ENCODE measurements at places on chromosomes 5 and 9.

GRCh38 chr5:163631856-163632255 lies 126.4 kb downstream of the MAT2B start:
- DNase-seq: no peak

DNA sequence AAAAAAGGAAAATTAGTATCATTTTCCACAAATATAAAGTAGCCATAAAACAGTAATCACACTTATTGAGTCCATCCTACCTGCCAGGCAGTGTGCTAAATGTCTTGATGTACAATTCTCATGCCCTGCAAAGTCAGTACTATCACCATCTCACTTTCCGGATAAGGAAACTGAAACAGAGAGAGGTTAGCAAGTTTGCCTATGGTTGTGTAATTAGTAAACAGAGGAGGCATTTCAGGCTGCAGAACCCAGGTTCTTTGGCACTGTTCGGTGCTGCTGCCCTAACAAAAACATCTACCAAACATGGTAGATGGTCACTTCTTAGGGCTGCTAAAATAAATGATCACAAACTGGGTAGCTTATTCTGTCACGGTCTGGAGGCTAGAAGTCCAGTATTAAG lies 22.6 kb downstream of the PLAC8L1 start:
- DNase-seq: no peak

- DNase-seq: no peak
Observed at GRCh38 chr5:6717247-6717646, 4.0 kb downstream of the TENT4A start.

- DNase-seq: no peak
Observed at GRCh38 chr9:136187197-136187596, 17.7 kb downstream of the LHX3 start.

DNA sequence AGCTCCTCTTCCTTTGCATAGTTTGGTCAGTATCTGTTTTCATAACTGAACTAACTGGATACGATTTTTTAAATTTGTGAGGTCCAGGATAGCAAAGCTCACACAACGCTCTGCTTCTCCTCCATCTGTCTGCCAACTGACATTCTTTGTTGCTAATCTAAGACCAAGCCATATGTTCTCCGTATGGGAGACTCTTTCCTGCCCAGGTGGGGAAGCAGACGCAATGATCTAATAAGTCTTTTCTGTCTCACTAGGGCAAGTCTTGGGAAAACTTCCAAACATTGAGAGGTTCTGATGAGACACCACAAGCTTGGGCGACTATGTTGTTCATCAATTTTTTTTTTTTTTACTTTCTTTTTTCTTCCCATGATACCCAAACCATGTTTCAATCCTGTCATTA lies 558.5 kb downstream of the EFNA5 start:
- no peak for DNase-seq

DNA sequence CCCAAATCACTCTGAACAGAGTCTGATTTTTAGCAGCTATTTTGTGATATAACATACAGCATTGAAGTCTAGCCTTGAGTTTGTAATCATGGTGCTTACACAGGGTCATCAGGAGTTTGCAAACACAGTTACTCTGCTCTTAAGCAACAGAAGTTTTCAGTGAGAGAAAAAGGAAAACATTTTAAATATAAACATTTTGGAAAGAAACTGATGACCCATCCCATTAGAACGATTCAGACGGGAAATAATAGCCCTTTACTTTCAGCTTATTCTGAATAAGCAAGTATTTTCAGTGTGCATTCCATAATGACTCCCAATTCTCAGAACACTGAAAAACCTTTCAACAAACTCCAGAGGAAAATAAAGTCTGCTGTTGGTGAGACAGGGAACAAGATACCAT lies 46.7 kb upstream of the TMC1 start:
- no peak for DNase-seq

GRCh38 chr5:76625087-76625815 lies 2.0 kb upstream of the F2RL2 start:
- DNase-seq: no peak

DNA sequence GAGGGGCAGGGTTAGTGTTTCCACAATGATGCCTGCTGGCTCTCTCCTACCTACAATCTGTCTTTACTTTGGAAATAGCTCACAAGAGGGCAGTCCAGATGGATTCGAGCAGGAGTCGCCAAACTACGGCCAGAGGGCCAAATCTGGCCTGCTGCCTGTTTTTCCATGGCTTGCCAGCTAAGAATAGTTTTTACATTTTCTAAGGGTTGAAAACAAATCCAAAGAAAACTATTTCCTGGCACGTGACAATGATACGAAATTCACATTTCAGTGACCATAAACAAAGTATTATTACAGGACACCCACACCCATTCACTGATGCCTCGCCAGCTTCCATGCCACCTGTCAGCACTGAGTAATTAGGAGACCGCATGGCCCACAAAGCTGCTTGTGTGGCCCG lies 162.9 kb upstream of the WWC1 start:
- no peak for DNase-seq

GRCh38 chr5:1330847-1331831 lies 13.8 kb downstream of the CLPTM1L start:
- DNase-seq: no peak

DNA sequence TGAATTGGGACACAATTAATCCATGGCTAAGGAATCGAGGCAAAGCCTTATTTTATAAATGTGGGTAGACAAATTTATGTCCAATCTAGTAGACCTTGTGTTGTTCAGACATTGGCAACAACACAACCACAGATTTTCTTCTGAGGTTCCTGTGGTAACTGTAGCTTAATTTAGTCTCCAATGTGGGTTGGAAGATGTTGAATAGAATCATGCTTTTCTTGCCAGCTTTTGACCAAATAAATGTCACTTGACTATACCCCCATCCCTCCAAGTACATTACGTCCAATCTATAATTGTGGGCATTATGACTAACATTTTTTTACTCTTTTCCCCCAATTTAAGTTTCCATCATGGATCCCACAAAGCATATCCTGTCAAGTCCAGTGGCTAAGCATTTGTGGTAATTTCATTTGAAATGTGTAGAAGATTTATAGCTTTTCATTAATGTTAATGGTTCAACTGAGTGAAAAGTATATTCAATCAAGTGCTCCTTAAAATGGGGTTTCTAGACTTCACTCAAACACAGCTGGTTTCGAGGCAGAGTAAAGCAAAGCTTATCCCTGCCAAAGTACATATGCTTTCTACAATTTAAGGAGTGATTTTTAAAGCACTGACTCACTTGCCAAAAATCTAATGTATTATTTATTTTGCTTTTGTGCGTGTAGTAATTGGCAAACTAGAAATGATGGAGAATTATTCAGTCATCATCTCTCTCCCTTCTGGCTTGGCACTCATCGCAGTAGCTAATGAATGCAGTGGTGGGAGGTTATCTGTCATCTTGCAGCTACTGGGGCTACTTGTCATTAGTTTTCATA lies 141.8 kb downstream of the FAM174A start:
- DNase-seq: no peak

GRCh38 chr9:121304707-121305106 lies 36.7 kb downstream of the GSN start:
- DNase-seq: no peak

- DNase-seq: no peak
Observed at GRCh38 chr9:108083160-108083750, 593.7 kb upstream of the KLF4 start.

DNA sequence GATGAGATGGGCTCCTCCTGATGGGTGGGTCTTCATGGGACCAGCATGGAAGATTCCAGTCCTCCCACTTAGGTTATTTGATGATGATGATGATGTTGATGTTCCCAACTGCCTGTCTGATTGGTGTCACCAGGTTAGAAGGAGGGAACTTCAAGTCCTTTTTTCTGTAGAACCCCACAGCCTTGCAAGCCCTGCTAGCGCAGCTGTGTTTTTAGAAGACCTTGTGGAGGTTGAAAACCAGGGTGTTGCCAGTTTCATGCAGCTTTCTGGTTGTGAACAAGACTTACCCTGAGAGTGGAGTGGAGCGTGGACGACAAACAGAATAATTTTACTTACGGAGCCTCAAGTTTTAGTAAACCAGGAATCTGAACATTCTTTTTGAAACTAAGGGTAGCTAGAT lies 83.0 kb downstream of the TRIO start:
- no peak for DNase-seq

DNA sequence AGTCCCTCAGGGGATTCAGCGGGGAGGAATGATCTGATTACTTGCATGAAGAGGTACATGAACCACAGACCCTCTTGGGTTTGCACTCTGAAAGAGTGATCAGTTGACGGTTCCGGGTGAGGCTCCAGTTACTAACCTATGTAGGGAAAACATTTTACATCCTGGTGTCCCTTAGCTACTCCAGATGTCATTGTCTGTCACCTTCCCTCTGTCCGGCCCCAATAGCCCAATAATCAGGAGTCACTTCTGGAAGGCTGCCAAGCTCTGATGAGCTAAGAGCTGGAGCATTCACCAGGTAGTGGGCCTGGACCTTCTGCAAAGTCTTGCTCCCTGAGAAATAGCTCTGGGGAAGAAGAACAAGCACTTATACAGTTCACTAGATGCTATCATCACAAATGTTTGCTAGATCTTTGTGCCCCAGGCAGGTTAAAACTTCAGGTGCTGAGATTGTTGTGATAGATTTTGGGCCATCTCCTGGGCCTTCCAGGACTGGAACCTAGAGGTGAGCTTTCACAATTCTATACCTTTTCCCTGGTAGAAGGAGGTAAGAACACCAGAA lies 64.5 kb downstream of the ENTREP1 start:
- no peak for DNase-seq

- no peak for DNase-seq
Observed at GRCh38 chr9:107730666-107731065, 241.1 kb upstream of the KLF4 start.

DNA sequence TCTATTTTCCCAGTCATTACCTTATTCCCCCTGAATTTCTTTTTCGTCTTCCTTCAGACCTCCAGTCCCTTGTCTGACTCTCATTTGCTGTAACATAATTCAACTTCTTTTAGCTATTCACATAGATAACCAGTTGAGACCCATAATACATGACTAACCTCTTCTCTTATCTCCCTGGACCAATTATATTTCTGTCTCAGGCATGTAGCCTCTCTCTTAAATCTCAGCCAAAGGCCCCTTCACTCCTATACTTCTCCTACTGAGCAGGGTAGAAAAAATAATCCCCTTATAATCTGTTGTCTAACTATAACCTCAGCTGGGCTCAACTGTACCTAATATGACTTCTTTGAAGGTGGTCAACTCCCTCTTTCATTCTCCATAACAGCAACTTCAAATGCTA lies 20.9 kb downstream of the RANBP6 start:
- no peak for DNase-seq

- no peak for DNase-seq
Observed at GRCh38 chr5:179833056-179833708, 12.5 kb downstream of the SQSTM1 start.

- no peak for DNase-seq
Observed at GRCh38 chr5:79109527-79110492, 1.8 kb upstream of the BHMT start.

- no peak for DNase-seq
Observed at GRCh38 chr5:160020266-160020770, 11.4 kb downstream of the TTC1 start.

DNA sequence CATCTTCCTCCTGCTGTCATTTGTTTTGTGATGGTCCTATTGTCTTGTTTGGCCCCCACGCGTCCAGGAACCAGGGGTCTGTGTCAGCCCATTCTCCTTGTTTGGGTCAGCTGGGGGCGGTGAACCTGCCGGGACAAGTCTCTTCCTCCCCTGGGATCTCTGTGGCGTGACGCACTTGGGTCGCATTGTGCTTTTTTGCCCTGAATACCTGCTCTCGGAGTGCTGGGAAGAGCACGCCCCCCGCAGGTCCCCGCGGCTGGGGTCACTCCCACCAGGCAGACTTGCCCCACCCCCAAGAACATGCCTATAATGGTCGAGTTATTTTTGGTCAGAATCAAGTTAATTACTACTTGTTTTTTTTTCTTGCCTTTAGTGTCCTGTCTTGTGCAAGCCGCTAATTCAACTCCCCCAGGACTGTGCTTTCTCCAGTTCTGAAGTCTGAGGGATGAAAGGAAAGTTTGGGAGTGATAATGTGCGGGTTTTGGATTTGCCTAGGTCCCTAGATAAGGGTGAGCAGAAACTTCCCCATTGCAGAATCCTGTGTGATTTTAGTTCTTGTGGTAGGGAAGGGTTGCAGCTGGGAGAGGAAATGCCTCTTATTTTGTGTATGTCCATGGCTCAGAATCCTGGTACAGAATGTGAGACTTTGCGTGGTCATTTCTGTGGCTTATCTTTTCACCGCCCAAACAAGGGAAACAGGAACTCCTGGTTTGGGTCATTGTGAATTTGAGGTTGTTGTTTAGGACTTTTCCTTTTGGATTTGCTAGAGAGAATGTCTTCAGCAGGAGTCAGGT lies 789 bp downstream of the ACER2 start:
- no peak for DNase-seq

DNA sequence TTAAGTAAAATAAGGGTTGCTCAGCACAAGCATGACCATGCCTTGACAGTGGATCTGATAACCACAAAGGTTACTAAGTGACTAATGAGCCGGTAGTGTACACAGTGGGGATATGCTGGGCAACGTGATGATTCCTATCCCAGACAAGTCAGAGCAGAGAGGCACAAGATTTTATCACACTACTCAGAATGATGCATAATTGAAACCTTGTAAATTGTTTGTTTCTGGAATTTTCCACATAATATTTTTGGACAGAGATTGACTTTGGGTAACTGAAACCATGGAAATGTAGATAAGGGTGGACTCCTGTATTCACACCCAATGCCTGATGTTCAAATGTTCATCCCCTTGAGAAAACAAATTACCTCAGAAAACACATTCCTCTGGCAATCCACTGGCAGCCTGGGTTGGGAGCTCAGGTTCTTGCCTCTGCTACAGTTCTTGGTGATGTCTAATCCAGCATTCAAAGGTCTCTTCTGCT lies 16.2 kb upstream of the ERAP1 start:
- DNase-seq: no peak

GRCh38 chr9:116821633-116822229 lies 134.6 kb downstream of the TRIM32 start:
- no peak for DNase-seq

DNA sequence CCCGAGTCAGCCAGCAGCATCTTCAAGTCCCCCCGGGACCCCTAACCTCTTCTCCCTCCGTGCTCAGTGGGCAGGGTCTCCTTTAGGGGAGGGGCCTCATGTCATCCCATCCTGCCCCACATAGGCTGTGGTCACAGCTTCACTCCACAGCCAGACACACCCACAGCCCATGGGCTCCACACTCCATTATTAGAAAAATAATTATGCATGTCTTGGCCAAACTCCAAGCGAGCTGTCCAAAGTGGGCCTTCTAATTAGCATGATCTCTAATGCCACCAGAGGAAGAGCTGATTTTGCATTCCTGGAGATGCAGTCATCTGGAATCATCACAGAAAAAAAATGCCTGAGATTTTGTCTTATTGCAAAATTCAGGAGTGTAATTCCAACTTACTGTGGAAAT lies 418.2 kb downstream of the IRX2 start:
- no peak for DNase-seq

DNA sequence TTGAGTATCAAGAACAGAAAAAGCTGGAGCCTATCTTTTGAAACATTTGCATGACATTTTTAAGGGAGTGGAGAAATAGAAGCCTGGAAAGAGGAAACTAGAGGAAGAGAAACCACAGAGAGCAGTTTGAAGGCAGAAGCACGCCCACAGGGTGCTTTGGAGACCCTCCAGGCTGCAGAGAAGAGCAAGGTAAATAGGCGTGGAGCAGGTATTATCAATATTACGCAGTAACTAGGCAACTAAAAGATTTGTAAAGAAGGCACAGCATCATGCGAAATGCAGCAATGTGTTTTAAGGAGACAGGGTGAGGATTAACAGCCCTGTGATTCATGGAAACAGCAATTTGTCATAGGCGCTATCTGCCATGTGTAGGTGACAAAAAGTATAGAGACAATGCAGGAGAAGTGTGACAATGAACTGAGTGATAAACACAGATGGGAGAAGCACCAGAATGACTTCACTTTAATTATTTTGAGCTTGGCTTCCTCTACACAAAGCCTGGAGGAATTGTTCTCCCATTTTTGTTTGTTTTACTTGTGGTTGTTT lies 281.2 kb downstream of the BRINP1 start:
- DNase-seq: no peak

All from brain pericyte (primary cell).